ENCODE measurements at places on chromosomes 6 and 20.

DNA sequence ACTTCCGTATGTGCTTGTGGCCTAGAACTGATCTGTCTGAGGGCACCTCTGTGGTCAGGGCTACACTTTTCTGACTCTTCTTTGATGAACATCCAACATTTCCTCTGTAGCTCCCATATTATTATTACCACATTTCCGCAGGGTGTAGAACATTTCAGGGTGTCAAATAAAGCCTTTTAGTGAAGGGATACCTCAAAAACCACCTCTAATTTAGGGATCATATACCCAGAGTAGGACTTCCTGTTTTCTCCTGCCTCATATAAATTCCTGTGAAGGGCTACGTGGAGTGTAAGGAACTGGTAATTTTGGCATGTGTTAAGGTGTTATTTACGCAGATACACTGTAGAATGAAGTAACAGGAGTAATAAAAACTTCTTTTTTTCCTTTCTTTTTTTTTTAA lies 5.5 kb upstream of the MUC22 start:
- no peak for DNase-seq

DNA sequence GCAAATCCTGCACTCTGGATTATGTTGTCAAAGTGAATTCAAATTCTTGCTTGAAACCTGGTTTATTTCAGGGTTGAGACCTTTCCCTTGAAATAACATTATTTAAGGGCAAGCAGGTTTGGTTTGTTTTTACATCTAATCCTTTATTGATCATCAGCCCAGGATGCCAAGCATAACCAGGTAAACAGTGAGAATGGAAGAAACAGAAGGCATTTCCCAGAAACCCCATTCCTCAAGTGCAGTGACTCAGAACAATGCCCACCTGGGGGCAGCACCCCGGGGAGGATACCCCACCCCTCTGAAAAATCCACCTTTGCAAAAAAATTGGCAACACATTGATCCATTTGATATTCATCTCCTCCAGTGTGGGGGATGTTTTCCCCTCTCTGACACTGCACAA lies 32.5 kb downstream of the POFUT1 start:
- DNase-seq = no peak

- DNase-seq = no peak
Measured at GRCh38 chr20:59751075-59751711, 146.9 kb downstream of the PHACTR3 start.

DNA sequence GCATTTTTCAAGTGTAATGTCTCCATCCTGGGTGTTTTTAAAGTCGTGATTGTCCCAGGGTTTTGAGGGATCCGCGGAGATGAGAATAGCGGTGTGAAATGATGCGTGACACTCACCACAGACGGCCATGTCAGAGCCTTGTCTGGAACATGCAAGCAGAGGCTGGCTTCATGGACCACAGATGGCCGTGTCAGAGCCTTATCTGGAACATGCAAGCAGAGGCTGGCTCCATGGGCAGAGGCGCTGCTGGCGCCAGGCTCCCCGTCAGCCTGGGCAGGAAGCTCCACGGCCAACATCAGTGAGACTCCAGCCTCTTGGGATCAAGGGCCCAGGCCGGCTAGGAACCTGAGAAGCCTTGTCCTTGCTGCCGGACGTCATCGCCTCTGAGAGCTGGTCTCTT lies 7.7 kb upstream of the MRGBP start:
- no peak for DNase-seq

GRCh38 chr6:20408851-20409250 lies 7.2 kb downstream of the E2F3 start:
- DNase-seq = no peak

Data from stimulated activated CD4-positive, alpha-beta T cell treated with anti-CD3 and anti-CD28 coated beads, TNF-alpha, amount 100 ng/mL, for 24 hours (primary cell).